ENCODE measurements at places on chromosomes 11 and 22. TPM values are rescaled to one million over a fixed set of nuclear protein-coding genes. Genes with fewer than 3 reads are reported as not detected.

DNA sequence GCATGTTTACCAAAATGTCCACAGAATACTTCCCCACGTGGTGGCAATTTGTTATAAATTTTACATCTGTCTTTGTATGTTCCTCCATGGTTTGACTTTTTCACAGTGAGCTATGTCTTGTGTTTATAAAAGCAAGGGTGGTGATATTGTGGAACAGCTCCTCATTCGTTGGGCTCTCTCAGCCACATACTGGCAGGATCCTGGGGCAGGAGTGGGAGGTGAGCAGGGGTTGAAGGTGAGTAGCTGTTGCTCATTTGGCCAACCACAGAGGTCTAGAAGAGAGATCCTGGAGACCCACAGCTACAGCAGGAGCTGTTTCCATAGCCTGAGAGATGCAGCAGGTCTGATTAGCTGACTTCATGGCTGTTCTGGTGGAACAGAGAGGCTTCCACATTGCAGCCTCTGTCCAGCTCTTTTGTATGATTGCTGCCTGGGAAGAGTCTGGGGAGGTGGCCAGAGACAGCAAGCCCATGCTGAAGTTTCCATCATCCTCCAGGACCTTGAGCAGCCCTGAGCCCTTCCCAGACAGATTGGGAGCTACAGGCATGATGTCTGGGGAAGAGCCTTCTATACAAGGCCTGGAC is 128.1 kb downstream of the LDLRAD3 start:
- DNase-seq, result no peak

The CENPM gene
- 30.4 TPM for polyA plus RNA-seq

The CCDC116 gene
- polyA plus RNA-seq, result 0.10 TPM

DNA sequence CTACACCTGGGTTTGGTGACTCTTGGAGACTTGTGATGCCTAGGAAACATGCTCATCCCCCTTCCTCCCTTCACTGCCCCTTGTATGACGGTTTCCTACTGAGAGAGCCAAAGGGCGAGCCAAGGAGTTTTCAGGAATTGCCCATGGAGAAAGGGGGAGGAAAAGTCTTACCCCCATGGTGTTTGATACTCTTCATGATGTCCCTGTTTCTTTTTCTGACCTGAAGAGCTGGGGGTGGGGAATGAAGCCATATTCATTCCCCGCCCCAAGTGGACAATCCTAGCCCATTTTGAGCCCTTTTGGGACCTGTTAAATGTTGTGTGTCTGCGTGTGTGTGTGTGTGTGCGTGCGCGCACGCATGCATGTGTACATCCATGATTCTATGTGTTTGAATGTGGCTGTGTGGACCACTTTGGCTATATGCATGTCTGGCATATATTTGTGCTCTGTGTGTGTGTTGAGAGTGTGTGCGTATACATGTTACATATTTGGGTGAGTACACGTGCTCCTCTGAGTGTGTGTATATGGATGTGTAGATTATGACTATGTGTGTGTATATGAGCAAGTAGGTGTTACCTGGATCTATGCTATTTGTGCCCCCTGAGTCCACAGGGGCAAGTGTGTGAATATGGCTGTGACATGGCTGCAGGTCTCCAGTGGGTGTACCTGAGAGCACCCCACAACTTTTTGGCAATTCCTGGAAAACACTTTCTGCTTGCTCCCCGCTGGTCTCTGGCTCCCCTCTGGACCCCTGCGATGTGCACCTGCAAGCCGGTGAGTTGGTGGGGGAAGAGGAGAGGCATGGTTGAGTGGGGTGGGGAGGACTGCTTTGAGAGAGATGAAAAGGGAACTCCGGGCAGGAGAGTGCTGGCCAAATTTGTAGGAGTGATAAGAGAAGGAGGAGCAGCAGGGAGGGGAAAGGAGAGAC is 24.6 kb downstream of the OTOG start:
- DNase-seq, result no peak

DNA sequence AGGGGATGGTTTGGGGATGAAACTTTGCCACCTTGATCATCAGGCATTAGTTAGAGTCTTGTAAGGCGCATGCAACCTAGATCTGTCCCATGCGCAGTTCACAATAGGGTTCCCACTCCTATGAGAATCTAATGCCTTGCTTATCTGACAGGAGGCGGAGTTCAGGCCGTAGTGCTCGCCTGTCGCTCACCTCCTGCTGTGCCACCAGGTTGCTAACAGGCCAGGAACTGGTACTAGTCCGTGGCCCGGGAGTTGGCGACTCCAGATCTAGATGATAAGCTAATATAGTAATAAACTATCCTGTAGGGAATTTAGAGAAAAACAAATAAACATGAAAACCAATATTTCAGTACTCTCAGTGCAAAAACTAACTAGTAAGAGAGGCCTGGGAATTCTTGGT is 155.4 kb upstream of the ANO5 start:
- DNase-seq, result no peak

GRCh38 chr22:29625090-29625825 is 21.8 kb downstream of the NF2 start:
- peak; percentile 55 for DNase-seq

- no peak for DNase-seq
Measured at GRCh38 chr11:123519797-123520193, 89.7 kb downstream of the GRAMD1B start.

DNA sequence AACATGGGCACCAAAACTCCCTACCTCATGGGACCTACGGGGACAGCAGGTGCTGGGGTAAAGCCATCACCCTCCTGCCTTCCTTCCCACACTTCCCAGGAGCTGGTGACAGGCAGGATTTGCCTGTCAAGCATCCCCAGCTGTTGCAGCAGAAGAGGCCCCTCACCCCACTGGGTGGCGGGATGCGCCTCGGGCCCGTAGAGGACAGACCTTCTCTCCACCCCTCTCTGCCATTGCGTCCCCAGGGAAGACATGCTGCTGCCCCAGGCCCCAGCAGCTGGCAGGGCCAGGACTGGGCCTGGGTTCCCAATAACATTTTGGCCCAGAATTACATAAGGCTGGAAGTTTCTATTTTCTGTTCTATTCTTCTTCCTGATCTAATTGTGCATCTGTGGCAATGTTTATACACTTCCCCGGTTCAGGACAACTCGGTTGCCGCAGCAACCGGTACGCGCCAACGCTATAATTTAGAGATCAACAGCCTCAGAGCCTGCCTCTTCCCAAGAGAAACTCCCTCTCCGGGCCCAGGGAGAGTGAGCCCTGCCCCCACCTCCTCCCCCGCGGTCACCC is 25.4 kb downstream of the KCNJ4 start:
- no peak for DNase-seq

DNA sequence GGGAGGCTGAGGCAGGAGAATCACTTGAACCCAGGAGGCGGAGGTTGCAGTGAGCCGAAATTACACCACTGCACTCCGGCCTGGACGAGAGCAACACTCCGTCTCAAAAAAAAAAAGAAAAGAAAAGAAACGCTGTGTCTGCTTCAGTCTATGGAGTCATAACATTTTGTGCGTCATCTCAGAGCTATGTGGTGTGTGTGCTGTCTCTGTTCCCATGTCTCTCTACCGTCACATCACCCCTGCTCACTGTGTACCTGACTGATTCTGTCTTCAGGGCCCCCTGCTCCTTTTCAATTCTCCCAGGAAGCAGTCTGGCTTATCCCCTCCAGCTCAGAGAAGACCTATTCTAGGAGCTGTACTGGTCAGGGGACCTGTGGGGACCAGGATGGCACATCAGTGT is 7.0 kb downstream of the BACE1-AS start:
- no peak for DNase-seq

GRCh38 chr11:76234021-76234415 is 27.7 kb upstream of the WNT11 start:
- DNase-seq, result no peak

Measured in BJ (cell line).